Heart right ventricle (tissue), 16 donors: ENCODE measurements at places on chromosomes 2 and 18. TPM values are rescaled to one million over a fixed set of nuclear protein-coding genes. Genes with fewer than 3 reads are reported as not detected.

Gene STAT4
- total RNA-seq, result 1.8 TPM

Gene UGT1A5
- total RNA-seq, result not detected

GRCh38 chr2:44237221-44237620 is 38.1 kb upstream of the SLC3A1 start:
- no peak for DNase-seq

- no peak for DNase-seq
These were observed 22.0 kb downstream of the FAM178B start for GRCh38 chr2:96964221-96964905.

DNA sequence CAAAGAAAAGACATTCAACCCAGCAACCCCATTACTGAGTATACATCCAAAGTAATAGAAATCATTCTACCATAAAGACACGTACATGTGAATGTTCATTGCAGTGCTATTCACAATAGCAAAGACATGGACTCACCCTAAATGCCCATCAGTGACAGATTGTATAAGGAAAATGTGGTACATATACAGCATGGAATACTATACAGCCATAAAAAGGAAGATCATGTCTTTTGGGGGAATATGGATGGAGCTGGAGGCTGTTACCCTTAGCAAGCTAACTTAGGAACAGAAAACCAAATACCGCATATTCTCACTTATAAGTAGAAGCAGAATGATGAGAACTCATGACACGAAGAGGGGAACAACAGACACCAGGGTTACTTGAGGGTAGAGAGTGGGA is 145.9 kb downstream of the GULP1 start:
- DNase-seq, result no peak

DNA sequence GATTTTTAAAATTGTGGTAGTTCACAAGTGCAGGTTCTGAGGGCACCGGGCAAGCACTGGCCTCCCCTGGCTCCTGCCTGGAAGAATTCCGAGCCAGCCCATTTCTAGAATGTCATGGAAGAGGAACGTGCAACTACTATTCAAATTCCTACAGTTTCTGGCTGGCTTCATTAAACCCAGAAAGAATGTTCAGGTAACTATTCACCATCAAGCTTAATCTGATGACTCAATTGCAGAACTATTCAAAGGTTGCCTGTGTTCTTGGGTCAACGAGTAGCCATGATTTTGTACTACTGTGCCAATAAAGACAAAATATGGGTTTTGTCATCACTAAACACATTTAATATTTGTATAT is 14.3 kb upstream of the MFF start:
- DNase-seq, result no peak

Gene HOXD9
- not detected for total RNA-seq
